Left lobe of liver (tissue), 2 donors: ENCODE measurements at places on chromosomes 1 and 21.

DNA sequence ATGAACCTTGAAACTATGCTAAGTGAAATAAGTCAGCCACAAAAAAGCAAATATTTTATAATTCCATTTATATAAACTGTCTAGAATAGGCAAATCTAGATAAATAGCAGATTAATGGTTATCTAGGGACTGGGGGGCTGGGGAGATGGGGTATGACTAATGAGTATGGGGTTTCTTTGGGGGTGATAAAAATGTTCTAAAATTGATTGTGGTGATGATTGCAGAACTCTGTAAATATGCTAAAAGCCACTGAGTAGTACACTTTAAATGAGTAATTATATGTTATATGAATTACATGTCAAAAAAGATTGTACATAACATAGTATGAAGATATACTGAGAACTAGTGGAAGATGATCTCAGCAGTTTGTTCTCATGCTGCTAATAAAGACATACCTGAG, 675.0 kb downstream of the KIF26B start:
- no peak for DNase-seq

DNA sequence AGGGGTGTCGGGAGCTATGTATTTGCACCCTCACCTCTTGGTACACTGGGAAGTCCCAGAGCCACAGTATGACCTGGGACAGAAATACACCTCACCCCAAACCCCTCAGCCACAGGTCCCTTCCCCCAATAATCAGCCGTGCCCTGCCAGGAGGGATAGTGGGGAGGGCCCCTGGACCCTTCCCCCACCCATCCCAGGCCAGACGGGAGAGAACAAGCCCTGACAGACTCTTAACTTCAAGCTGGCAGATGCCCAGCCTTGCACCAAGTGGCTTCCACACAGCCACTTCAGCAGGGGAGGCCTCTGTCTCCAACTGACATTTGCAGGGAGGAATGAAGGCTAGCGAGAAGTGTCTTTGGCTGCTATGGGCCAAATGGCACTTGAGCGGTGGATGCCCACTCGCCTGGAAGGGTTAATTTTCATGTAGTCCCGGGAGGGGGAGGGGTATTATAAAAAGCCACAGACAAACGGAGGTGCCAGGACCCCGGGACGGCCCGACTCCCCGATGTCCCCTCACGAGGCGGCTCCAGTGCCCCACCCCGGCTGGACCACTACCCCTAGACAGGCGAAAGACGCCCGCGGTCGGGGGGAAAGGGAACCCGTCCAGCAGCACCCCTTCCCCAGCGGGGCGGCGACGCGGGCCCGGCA, 495 bp downstream of the SYNC start:
- no peak for DNase-seq

DNA sequence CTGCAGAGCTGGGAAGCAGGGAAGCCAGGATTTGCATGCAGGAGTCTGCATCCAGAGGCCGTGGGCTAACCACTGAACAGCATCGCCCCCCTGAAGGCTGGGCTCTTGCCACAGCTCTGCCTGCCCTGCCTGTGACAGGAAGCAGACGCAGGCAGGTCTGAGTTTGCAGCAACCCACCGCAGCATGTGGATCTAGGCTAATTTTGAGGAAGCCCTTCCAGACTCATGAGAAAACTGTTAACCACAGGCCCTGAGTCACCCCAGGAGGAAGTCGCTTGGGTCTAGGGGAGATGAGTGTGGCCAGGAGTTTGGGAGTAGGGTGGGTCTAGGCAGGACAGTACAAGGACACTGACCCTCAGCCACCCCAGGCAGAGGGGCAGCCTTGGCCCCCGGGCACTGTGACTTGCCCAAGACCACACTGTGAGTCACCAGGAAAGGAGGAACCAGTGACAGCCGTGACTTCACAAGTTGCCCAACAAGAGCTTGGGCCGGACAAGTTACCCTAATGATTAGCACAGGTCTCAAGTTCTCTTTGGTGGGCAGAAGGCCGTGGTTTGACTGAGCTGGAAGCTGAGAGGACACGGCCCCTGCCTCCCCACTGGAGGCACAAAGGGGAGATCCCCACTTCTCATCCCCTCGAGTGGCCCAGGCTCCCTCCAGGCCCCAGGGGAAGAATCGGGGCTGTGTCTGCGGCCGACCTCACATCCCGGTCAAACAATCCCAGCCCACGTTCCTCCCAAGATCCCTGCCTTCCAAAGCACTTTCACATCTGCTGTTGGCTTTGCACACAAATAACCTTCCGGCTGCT, 826 bp downstream of the LAPTM5 start:
- DNase-seq: peak; percentile 58

DNA sequence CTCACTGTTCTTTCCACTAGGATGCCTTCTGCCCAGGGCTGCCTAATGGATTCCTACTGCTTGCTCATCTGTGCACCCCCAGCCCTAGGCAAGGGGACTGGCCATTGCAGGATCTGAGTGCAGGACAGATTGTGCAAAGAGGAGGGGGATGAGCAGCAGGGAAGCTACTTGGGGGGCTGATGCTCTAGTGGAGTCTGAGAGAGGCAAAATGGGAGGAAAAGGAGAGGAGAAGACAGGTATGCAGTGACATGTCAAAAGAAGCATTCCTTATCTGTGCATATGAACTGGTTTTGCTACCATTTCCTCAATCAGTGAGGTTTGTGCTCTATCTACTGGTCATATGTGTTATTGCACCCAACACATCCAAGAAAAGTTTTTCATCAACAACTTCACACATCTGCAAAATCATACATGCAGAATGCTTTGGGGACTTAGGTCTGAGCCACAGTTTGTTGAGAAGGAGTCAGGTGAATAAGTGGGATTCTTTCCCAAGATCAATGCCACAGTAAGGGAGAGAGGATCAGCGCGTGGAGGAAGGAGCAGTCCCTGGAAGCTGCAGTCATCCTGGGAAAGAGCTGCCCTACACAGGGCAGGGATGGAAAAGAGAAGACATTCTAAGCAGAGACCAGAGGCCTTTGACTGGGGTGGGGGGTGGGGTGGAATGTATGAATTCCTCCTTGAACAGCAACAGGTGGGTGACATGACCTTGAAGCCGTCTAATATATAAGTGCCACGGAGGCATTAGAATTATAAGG, 14.4 kb downstream of the SLC5A9 start:
- no peak for DNase-seq

DNA sequence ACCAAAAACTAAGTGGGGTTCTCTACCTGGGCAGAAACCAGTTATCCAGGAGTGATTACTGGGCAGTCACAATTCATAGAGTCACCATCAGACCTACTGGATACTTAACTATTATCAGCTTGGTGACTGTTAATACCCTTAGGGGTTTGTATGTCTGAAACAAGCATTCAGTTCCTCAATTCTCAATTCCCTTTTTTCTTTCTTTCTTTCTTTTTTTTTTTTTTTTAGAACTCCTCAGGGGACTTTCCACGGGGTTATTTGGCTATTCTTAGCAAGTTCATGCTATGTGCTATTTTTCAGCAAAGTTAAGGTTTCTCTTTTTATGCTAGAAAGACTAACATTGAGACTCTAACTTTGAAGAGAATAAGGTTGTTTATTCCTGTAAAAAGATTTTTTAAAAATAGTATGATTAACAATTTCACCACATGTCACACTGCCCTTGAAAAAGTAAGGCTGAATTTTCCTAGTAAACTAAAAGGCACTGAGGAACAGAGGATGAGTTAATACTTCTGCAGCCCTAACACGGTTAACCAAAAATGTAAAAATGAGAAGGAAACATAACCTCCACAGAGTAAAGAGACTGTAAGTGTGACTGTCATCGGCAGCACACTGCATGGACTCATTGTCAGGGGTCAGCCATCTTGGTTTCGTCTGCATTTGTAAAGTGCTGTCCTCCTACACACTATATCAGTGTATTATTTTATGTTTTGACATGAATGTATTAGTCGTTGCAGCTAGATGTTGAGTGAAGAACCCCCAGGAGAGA, 310.2 kb downstream of the NTNG1 start:
- DNase-seq: no peak

- no peak for DNase-seq
Measured at GRCh38 chr21:42306366-42307035, 8.7 kb downstream of the TFF3 start.

DNA sequence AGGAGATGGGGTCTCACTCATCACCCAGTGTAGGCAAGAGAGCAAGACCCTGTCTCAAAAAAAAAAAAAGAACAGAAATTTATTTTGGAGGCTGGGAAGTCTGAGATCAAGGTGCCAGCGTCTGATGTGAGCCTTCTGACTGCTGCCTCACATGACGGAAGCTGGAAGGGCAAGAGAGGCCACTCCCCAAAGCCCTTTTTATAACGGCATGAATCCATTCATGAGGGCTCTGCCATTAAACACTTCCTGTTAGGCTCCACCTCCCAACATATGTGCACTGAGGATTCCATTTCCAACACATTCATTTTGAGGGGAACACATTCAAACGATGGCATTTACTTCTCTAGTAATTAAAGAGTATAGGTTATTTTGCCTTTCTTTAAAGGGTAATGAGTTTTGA, 50.9 kb upstream of the C1orf198 start:
- no peak for DNase-seq

- DNase-seq: peak; percentile 15
Measured at GRCh38 chr1:48022306-48022705, 25.1 kb upstream of the TRABD2B start.

GRCh38 chr1:167510244-167510643, 8.1 kb downstream of the CD247 start:
- no peak for DNase-seq

- peak; percentile 84 for DNase-seq
Measured at GRCh38 chr1:228978484-228979324, 243.4 kb downstream of the RHOU start.

GRCh38 chr21:45613396-45613795, 30.1 kb upstream of the PCBP3 start:
- DNase-seq: no peak

- DNase-seq: no peak
Measured at GRCh38 chr1:240030236-240030635, 61.4 kb upstream of the FMN2 start.

GRCh38 chr1:107175102-107175909, 34.5 kb downstream of the NTNG1 start:
- DNase-seq: no peak

DNA sequence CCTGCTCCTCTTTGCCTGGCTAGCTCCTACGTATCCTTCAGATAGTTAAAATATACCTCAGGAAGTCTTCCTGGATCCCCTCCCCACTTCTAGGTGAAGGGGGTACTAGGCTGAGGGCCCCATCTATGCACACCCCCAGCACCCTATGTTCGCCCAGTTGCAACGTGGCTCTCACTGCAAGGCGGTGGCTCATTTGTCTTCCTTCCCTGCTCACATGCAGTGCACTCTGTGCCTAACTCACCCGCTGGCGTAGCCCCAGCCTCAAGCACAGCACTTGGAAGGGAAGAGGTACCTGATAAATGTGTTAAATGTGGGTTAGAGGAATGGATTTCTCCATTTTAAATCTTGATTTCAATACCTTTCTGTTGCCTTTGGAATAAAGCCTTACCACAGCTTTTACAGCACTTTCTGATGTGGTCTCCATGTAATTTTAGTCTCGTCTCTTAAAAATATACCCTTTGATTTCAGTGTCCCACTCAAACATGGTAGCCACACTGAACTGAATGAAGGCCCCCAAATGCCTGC, 39.3 kb downstream of the L1TD1 start:
- DNase-seq: no peak

GRCh38 chr1:185334182-185334581, 17.1 kb upstream of the IVNS1ABP start:
- DNase-seq: no peak

- no peak for DNase-seq
Measured at GRCh38 chr1:20950679-20951078, 163.6 kb upstream of the HP1BP3 start.

DNA sequence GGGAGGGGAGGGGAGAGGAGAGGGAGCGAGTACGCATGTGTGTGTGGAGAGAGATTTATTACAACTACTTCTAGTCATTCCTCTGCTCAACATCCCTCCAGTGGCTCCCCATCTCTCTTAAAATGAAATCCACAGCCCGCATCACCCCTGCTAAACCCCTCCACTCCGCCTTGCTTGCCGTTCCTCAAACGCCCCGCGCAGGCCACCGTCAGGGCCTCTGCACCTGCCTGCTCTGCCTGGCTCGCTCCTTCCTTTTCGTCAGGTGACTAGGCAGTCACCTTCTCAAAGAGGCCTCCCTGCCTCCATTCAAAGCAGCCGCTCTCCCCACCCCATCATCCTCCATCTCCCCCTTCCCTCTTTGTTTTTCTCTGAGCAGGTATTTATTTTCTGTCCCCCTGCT, 29.9 kb downstream of the LRRC38 start:
- DNase-seq: no peak

- DNase-seq: no peak
Measured at GRCh38 chr1:173871500-173871899, 3.3 kb downstream of the ZBTB37 start.

DNA sequence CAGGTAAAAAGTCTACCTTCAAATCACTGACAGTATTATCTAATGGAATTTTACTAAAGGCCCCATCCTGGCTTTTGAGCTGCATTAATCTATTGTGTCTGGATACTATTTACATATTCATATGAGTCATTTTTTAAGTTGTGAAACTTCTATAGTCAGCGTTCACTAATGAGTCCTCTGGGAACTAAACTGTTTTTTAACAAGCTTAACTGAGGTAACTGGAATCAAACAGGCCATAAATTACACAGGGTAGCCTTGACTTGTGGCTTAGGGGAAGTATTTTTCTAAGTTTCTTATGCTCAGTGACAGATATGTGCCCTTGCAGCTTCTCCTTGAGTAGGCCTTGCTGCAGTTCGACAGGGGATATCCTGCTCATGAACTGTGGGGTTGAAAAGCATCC, 68.8 kb downstream of the JMJD4 start:
- no peak for DNase-seq

DNA sequence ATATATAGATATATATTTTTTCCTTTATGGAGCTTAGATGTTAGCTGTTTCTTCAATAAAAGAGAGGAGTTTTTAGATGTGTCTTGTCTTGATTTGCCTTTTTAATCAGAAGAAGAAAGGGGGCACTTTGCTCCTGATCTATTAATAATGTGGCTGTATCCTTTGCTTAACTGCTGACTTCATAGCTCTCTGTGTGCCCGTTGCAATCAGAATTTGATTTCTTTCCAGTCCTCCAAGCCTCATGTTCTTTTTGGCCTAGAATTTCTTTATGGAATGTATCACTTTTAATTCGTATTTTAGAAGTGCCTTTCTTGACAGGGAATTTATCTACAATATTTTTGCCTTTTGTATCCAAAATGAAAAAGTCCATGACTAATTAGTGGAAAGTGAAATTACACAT, 85.3 kb downstream of the C1orf21 start:
- no peak for DNase-seq
